ENCODE measurements at places on chromosomes 6 and 20.

DNA sequence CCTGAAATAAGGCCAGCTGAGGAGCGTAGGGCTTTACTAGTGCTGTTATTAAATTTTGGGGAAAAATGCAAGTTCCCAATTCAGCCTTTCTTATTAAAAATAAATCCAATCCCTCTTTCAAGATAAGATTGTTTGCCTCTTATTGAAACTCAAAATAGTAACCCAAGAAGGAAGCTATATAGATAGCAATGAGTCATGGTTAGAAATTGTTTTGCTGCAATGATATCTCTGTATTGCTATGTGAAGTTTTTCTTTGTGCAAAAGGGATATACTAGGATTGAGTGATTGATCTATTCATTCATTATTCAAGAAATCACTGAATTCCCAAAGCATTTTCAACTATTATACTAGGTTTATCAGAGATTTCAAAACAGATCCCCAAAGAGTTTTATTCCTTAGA lies 93.0 kb upstream of the HDAC2 start:
- no peak for DNase-seq

- DNase-seq: no peak
Measured at GRCh38 chr20:46984405-46984804, 89.8 kb downstream of the EYA2 start.

GRCh38 chr6:135087803-135088202 lies 33.2 kb upstream of the HBS1L start:
- DNase-seq: no peak

- DNase-seq: no peak
Measured at GRCh38 chr6:142249266-142249665, 52.5 kb upstream of the ADGRG6 start.

DNA sequence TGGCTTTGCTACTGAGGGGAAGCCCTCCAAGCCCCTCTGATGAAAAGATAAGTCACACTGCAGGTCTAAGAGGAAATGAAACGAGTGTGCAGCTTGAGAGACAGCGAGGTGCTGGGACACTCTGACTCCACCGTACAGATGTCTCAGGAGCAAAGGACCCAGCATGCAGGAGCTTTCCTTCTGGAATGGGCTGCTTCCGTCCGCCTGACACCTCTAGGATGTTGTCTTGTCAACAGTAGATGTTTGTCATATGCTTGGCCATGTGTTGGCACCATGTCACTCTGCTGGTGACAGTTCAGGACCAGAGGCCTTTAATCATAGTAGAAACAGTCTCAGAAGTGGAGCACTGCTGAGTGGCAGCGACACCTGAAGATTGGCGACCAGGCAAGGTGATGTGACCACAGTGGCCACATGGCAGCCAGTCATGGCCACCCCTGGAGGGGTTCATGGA lies 46.7 kb downstream of the SLC24A3 start:
- DNase-seq: no peak

- DNase-seq: no peak
Measured at GRCh38 chr6:148779142-148779562, 32.3 kb downstream of the UST start.

- no peak for DNase-seq
Measured at GRCh38 chr6:76633259-76633658, 560.8 kb upstream of the IMPG1 start.

GRCh38 chr6:138446821-138447220 lies 42.8 kb downstream of the HEBP2 start:
- DNase-seq: no peak

- DNase-seq: no peak
Measured at GRCh38 chr20:16302818-16303217, 270.4 kb downstream of the KIF16B start.

- no peak for DNase-seq
Measured at GRCh38 chr6:39865011-39865888, 69.0 kb downstream of the MOCS1 start.

DNA sequence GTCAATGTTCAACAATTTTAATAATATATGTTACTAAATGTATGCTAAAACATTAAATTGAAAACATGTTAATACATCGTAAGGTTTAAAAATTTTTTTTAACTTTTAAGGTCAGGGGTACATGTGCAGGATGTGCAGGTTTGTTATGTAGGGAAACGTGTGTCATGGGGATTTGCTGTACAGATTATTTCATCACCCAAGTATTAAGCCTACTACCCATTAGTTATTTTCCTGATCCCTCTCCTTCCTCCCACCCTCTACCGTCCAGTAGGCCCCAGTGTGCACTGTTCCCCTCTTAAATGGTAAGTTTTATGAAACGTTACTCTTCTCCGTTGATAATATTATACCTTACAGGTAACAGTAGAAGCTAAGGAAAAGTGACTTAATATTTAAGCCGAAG lies 15.8 kb downstream of the PDE7B start:
- no peak for DNase-seq

GRCh38 chr6:56401477-56402070 lies 154.2 kb upstream of the COL21A1 start:
- DNase-seq: no peak

DNA sequence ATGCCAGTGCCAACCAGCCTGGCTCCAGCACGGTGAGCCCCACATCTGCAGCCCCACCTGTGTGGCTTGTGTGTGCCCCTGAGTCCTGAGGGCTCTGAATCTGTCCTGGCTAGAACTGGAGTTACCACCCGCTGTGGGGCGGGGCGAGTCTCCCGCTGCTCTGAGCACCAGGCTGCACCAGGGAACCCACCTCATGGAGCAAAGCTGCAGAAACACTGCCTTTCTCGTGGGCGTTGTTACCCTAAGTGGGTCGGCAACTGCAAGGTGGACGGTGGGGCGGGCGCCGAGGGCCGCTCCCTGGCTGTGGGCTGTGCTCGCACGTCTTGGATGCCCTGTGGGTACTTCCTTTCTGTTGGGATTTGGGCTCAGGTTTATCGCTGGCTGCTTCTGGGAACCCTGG lies 12.7 kb upstream of the ZBTB46 start:
- DNase-seq: no peak

GRCh38 chr20:62795023-62795761 lies 1.1 kb upstream of the MRGBP start:
- no peak for DNase-seq

DNA sequence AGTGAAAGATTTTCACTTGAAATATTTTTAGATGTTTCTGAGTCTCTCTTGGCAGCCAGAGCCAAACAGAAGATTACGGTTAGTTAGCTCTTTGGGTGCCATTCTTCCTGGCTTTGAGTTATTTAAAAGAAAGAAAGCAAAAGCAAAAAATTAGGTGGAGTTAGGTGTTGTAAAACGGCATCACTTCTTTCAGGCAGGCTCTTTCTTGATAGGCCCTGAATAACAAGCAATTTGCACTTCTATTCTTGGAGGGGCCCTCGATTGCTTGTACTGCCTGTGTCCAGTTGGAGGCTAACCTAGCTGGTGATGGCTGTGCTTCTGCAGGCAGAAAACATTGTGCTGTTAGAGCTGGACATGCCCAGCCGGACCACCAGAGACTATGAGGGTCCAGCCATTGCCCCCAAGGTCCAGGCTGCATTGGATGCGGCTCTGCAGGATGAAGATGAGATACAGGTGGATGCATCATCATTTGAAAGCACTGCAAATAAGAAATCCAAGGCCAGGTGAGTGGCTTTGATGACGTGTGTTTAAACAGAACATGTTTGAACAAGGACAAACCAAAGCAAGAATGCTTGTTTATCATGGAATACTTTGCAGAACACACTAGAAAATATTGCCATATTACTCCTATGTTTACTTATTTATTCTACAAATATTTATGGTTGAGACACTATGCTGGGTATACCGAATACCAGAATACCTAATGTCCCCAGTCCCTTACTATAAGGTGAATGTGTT lies 28.1 kb upstream of the ASXL1 start:
- no peak for DNase-seq

GRCh38 chr6:83960664-83961063 lies 72.9 kb upstream of the MRAP2 start:
- no peak for DNase-seq

GRCh38 chr20:2585811-2586210 lies 49.4 kb downstream of the TMC2 start:
- peak; percentile 23 for DNase-seq

GRCh38 chr20:32165836-32166545 lies 41.6 kb downstream of the PLAGL2 start:
- no peak for DNase-seq

DNA sequence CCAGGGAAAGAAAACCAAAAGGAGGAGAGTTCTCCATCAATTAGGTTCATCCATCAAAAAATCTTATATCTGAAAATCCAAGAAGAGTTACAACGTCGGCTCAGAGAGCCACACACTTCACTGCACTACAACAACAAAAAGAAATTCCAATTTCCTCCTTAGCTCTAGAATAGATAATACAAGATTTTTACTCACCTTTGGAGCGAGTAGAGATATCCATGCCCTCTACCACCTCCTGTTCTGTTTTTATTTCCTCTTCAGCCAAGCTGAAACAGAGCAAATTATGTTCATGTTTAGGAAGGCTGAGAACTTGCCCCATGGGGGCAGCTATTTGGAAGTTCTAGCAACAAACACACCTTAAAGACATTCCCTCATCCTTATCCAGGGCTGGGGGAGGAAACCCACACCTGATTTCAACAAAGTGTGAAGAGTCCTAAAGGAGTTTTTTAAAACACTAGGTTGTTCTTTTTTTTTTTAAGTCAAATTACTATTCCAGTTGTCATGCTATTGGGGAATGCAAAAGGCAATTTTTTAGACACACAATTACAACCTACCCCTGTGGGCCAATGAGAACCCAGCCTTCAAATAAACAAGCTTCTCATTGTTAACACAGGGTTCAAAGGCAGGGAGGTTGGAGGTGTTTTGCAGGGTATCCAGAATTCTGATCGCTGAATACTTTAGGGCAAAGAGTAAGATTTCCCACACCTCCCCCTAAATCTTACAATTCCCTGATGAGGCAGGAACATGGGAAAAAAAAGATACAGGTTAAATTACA lies 8.7 kb downstream of the ZMYND8 start:
- DNase-seq: no peak

DNA sequence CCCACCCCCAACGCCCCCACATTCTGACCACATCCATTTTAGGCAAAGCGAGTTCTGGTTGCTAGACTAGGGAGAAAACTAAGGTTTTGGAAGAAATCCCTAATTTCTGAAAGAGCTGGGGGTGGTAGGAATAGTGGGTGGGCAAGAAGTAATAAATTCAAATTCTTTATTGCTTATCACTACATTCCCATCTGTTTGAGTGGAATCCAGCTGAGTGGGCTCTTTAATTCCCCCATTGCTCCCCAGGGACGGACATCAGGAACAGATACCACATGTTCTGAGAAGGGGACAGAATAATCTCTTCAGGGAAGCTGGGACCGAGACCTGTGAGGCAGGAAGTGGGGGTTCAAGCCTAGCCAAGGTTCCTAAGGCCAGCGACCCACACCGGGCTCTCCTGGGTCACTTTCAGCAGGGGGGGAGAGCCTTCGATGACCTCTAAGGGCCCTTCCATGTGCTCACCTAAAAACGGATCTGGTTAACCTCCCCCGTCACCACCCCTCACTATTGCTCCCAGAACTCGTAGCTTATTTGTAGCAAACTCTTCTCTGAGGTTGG lies 42.3 kb upstream of the MRPS10 start:
- no peak for DNase-seq

DNA sequence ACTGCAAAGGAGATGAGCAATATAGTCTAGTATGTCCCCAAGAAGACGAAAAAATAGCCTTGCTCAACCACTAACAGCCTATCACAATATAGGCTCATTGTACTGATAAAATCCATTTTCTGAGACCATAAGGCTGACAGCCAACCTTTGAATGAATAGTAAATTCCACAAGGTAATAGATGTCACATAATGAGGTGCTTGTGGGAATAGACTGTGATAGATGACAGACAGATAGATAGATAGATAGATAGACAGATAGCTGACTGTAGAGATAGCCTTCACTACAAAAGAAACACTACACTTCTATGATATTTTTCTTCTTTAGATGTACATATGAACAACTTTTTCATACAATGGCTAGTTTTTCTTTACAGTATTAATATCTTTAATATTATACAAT lies 760.3 kb upstream of the NRSN1 start:
- no peak for DNase-seq

DNA sequence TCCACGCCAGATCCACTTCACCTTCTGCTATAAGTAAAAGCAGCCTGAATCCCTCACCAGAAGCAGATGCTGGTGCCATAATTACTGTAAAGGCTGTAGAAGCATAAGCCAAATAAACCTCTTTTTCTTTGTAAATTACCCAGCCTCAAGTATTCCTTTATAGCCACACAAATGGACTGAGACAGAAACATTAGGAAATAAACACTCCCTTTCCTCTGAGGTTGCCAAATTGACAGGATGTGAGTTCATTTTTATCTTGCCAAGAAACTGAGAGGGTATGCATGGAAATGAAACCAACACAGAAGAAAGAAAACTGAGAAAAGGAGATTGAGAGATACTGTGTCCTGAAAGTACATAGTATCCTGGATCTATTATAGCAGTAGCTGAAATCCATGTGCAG lies 481.2 kb downstream of the HAO1 start:
- no peak for DNase-seq

Measured in AG04449 (cell line).